ENCODE measurements at places on chromosomes 16 and 17.

DNA sequence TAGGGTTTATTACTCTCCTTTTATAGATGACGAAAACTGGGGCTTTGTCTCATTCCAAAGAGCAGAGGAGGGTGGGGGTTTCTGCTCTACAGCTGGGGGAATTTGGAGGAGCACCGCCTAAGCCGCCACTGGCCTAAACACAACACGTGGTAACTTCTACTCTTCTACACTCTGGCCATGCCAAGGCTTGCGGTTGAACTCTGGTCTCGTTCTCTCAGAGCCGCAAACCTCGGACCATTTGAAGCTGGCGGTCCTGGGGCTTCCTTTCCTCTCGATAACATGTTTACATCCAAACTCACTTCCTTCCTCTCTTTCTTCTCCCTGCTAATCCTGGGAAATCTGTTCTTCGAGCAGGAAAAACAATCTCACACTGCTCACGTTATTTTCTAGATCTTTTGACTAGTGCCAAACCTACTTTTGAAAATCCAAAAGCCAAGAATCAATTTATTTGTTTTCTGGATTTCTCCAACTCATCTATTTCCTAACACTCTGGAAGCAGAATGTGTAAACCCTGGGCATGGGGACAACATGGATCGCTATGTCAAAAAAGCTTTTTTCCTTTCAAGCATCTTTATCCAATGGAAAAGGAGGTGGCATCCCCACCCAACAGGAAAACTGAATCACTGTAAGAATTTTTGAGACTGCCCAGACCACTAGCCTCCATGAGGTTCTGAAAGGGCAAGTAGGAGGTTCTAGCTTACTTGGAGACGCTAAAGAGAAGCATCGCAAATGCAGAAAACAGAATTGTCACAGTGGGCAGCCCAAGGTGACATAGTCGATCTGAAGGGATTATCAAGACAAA, 13.6 kb upstream of the EEF2K start:
- peak; percentile 93 for DNase-seq

DNA sequence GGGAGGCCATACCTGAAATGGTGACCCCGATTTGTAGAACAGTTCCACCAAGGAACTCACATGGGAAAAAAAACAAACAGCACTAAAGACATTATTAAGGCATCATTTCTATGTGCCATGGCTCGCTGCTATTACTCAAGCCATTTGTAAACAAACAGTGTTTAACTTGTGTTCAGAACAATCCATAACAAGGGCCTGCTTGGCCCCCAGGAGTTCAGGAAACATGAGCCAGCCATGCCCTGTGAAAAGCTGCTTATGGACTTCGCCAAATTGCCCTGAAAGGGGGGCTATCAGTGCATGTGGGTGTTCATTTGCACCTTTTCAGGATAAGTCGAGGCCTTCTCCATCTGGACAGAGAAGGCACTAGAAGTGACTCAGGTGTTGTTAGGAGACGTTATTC, 8.0 kb downstream of the POLR3K start:
- no peak for DNase-seq

DNA sequence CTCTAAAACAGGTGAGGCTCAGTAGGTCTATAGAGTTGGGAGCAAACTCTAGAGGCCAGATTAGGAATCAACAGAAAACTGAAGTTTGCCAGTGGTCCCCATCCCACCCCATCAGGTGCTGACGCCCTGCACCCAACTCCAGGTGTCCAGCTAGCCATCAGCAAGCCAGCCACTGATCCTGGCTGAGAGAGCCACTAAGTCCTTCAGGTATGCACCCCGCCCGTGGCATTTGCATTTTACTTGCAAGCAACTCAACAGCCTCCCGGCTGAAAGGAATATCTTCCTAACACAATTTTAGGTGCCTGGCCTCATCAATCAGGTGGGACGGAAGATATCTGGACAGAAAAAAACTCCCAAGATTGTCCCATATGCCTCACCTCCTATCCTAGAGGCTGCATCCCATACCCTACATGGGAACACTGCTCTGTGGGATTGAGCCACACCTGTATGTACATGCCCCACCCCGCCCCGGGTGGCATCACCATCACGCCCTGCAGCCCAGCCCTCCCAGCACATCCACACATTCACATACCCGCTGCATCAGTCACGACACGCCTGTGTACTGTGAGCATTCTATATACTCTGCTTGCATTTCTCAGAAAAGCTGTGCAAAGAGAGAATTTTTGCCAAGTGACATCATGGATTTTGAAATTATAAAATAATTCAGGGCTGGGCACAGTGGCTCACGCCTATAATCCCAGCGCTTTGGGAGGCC, 8.3 kb downstream of the OTOP3 start:
- no peak for DNase-seq

GRCh38 chr17:52134641-52135040, 23.9 kb downstream of the CA10 start:
- DNase-seq, result no peak

GRCh38 chr17:75589919-75590303, 2.3 kb downstream of the MYO15B start:
- DNase-seq, result no peak

- peak; percentile 59 for DNase-seq
Measured at GRCh38 chr17:68205808-68206720, 41.8 kb upstream of the AMZ2 start.
